Tibial artery (tissue), 4 donors: ENCODE measurements at places on chromosomes 7 and 10.

DNA sequence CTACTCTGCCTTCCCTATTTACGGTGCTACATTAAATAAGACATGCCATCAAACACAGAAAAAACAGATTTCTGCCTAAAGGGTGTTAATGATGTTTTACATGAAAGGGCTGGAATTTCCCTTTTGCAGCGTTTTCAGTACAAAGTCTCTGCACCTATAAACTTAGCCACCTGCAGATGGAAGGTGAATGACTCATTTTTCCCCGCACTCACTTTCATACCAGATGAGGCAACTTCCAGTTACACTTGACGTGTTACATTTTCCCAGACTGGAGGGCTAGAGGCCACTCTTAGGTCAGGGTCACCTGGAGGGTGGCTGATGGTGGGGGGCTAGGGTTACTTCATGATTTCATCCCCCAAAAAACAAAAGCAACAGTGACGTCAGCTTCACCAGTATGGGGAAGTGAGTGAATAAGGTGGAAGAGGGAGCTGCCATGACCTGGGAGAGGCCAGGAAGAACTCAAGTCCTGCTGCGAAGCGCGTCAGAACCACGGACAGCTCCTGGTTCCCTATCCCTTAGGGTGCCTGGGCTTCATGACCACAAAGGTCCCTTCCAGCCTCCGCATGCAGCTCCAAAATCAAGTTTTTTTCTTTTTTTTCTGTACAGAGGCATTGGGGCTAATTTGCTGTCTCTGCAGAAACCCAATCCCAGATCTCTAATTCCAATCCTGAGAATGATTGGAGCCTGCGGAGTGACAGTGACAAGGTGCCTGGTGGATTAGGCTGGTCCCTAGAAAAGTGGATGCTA is 94.0 kb downstream of the ADARB2 start:
- DNase-seq: no peak

GRCh38 chr7:45564485-45564884 is 9.7 kb upstream of the ADCY1 start:
- no peak for DNase-seq

GRCh38 chr10:34193931-34194626 is 621.0 kb downstream of the PARD3 start:
- DNase-seq: no peak

DNA sequence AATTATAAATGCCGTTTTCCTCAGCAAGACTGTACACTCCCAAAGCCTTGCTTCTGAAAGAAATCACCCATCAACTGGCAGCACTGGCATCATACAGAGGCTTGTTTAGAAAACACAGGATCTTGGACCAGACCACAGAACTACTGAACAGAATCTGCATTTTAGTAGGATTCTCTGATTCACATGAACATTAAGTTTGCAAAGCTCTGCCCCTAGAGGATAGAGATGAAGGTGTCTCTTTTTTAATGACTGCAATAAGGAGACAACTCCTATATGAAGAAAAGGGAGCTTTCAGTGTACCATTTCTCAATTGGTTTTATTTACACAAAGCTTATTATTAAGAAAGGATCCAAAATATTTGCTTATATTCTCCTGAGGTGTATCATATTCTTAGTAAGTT is 172.7 kb downstream of the AGMO start:
- DNase-seq: no peak

DNA sequence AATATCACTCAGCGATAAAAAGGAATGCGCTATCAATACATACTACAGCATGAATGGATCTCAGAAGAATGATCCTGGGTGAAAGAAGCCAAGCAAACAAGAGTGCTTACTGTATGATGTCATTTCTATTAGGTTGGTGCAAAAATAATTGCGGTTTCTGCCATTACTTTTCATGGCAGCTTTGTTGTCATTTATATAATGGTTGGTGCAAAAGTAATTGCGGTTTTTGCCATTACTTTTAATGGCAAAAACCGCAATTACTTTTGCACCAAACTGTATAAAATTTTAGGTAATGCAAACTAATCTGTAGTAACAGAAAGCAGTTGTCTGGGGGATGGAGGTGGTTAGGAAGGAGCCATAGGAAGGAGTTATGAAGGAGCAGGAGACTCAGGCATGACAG is 318.3 kb upstream of the ZMIZ1 start:
- no peak for DNase-seq

- no peak for DNase-seq
These were observed 66.6 kb downstream of the CAV1 start for GRCh38 chr7:116591202-116592040.

- DNase-seq: no peak
These were observed 71.7 kb downstream of the ICA1 start for GRCh38 chr7:8190119-8190895.
